ENCODE measurements at places on chromosomes 2 and 18. TPM values are rescaled to one million over a fixed set of nuclear protein-coding genes. Genes with fewer than 3 reads are reported as not detected.

Gene LYG1
- not detected for total RNA-seq

Gene FER1L5
- total RNA-seq: 0.69 TPM

Gene OSBPL6
- total RNA-seq: 7.2 TPM

Gene ALPG
- 0.56 TPM for total RNA-seq

Gene HOXD12
- not detected for total RNA-seq

Gene SMYD5
- total RNA-seq: 61.5 TPM

Gene UGT1A7
- not detected for total RNA-seq

Gene ASB18
- not detected for total RNA-seq

Gene ICOS
- not detected for total RNA-seq

- DNase-seq: no peak
These were observed 50.4 kb downstream of the ZC3H8 start for GRCh38 chr2:112204411-112204810.

DNA sequence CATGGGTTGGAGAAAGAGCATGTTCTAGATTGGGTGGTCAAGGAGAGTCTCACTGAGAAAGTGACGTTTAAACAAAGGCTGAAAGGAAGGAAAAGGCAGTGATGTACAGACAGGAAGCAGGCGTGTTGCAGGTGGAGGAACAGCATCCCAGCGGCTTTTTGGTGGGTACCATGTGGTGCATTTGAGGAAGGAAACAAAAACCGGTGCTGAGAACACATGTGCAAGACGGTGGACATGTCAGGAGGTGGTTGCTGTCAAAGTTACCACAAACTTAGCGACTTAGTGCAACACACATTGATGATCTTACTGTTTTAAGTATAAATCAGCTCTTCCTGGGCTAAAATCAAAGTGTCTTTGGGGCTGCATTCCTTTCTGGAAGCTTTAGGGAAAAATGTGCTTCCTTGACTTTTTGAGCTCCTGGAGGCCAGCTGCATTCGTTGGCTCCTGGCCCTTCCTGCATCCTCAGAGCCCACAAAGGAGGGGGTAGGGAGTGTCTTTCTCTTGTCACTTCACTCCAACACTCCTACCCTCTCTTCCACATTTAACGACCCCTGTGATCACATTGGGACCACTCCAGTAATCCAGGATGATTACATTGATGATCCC lies 380.6 kb downstream of the FBXO15 start:
- no peak for DNase-seq

GRCh38 chr2:1648241-1649102 lies 95.8 kb downstream of the PXDN start:
- no peak for DNase-seq

DNA sequence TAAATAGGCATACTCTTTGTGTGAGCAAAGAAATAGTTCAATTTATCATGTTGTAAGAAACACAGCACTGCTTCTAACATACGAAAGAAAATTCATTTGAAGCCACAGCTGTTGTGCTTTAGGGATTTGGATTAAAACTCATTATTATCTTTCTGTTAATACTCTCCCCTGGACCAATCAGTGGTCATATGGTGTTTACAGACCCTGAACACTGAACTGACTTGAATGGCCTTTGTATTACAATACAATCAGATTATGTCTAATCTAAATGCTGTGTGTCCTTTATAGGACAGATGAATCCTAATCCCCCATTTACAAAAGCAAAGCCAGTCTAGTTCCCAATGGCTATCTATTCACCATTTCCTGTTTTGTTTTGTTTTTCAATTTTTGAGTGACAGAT lies 36.5 kb downstream of the ZNF385B start:
- DNase-seq: no peak

DNA sequence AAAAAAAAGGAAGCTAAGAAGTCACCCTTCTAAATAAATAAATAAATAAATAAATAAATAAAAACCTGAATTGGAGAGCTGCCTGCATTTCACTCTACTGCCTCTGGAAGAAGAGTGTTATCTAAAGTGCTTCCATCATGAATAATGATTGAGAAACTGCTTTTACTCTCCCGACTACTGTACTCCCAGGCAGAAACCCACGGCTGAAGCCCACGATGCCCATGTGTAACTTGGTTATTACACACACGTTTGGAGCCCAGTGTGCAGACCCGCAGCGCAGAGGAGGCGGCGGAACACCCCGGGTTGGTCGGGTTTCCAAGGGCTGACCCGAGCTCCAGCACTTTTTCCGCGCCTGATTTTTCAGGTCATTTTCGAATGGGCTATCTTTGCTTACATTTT lies 697 bp upstream of the SPATS2L start:
- DNase-seq: peak; percentile 62

DNA sequence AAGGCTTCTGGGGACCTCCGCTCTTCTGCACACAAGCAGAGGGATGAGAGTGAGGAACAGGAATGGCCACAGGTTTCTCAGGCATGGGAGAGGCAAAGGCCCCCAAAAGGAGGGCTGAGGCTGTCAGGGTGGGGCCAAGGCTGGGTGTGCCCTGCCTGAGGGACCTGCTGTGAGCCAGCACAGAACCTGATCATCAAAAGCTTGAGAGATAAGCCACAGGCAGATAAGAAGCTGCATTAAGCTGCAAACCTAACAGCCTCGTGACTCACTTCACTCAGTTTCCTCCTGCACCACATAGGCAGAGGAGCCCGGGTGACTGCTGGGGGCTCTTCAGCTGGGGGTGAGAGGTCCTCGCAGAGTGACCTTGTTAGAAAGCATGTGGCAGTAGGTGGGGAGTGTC lies 64.5 kb upstream of the LAPTM4A start:
- DNase-seq: no peak

GRCh38 chr2:25089605-25090315 lies 47.9 kb downstream of the EFR3B start:
- no peak for DNase-seq

DNA sequence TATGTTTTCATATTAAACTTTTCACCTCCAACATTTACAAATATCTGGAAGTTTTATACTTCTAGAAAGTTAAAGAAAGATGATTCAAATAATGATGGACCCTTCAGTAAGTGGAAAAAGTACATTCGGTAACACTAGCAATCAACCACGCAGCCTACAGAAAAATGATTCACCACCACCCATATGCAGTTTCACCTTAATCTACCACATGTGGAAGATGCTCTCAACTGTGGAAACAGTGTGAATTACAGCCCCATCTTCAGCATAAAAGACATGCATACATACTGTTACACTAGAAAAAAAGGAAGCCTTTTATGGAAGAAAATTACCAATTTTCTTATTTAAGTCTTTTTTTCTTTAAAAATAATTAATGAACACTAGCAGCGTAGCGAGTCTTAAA lies 1.1 kb downstream of the SLC38A11 start:
- no peak for DNase-seq

- DNase-seq: no peak
These were observed 27.6 kb downstream of the C2orf76 start for GRCh38 chr2:119338826-119339561.

DNA sequence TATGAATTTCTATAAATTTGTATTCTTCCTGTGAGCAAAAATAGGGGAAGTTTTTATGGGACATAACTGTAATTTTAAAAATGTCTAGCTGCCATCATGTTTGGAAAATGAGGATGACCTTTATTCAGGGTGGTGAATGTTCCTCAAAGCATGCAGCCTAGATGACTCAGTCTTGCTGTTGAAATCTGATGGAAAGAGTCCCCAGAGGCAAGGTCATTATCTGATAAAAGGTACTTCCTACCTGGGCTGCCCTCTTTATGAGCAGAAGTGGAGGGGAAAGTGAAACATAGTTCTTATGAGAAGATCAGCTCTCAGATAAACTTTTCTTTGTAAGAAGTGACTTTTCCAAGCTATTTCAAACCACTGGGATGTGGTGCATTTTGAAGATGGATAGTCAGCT lies 1144.7 kb upstream of the PIK3C3 start:
- DNase-seq: no peak

GRCh38 chr2:201118961-201119854 lies 3.2 kb downstream of the CFLAR start:
- no peak for DNase-seq

- no peak for DNase-seq
These were observed 31.3 kb downstream of the PTPRM start for GRCh38 chr18:7598167-7599047.

DNA sequence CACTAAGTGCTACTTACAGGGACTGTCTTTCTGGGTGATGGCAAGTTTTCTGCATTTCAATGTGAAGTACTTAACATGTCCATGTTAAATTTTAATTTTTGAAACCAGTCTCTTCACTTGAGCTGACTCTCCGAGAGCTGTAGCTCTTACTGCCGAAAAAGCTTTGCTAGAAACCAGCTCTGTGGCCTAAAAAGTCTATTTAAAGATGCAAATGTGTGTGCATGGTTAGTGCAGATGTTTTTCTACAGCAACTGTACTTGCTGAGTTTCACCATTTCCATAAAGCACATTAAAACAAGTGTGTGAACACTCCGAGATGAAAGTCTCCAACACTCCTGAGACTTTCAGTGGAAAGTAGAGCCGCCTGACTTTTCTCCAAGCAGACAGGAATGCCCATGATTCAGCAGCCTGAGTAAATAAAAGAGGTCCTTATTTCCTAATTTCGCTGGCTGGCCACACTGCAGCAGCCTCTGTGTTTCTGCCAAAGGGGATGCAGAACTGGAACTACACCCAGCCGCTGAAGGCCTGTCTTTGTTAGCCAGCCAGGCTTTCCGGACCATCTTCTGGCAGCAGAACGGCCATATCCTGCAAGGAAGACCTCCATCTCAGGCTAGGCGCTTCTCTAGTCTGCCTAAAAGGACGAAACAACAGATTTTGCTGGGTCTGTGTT lies 121.2 kb downstream of the ZNF521 start:
- DNase-seq: no peak

DNA sequence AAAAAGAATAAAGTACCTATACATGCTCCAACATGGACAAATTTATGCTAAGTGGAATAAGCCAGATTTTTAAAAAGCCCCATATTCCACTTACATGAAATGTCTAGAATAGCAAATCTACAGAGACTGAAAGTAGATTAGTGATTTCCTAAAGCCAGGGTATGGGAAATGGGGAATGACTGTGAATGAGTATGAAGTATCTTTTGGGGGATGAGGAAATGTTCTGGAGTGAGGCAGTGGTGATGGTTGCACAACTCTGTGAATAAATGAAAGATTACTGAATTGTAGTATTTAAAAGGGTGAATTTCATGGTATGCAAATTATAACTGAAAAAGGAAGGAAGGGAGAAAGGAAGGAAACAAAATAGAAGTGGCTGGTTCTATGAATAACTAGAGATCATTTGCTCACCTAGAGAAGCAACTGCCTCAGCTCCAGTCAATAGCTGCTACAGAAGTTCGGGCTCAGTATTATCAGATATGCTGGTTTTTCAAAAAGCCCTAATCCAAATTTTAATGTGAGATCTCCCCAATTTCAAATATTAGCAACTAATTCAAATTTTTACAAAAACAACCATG lies 39.3 kb downstream of the MAP3K2 start:
- DNase-seq: no peak

- no peak for DNase-seq
These were observed 4.8 kb downstream of the SATB2 start for GRCh38 chr2:199452991-199453379.

DNA sequence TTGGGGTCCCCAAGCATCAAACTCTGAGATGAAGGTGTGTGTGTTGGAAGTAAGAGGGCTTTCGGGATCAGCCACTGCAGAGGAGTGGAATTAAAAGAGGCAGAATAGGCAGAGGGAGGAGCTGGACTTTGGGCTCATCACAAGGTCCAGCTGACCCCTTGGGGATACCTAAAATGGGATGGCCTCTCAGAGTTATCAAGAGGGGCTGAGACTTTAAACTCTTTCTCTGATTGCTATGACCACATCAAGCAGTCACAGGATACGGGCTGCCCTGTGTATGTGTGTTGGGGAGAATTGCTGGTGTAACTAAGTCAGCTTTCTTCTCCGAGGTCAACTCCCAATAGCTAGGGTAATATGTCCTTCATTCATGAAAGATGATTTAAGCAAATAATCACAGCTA lies 127.7 kb upstream of the SLC14A2 start:
- DNase-seq: no peak

- no peak for DNase-seq
These were observed 11.1 kb downstream of the STAMBP start for GRCh38 chr2:73839653-73840411.

DNA sequence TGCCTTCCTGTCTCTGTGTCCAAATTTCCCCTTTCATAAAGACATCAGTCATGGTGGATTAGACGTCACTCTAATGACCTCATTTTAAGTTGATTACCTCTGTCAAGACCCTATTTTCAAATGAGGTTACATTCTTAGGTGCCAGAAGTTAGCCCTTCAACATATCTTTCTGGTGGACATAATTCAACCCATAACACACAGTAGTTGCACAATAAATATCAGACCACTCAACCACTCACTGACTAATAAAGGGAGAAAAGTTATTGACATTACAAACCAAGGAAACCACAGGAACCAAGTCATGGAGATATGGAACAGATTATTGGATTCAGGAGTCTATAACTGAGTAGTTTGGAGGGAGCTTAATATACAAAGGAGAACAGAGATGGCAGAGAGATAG lies 377.4 kb upstream of the ACVR2A start:
- DNase-seq: no peak

- no peak for DNase-seq
These were observed 166.5 kb downstream of the SEPTIN10 start for GRCh38 chr2:109447251-109447661.

DNA sequence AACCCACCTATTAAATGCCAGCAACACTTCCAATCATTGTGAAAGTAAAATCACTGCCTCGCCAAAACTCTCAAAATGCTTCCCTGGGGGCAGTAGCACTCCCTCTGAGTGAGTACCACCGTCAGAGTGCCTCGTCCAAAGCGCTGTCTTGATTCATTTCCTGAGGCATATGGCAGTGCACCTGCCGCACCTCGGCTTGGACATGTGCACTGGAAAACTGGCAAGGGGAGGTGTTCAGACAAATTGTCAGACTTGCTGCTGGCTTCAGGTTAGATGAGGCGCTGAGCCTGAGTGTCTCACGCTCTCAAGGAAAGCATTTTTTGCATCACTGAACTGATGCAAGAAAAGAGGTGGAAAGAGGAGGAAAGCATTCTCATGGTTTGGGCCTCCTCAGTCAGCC lies 132.8 kb downstream of the ATL2 start:
- no peak for DNase-seq

GRCh38 chr18:69022426-69022825 lies 224.5 kb downstream of the CCDC102B start:
- no peak for DNase-seq

DNA sequence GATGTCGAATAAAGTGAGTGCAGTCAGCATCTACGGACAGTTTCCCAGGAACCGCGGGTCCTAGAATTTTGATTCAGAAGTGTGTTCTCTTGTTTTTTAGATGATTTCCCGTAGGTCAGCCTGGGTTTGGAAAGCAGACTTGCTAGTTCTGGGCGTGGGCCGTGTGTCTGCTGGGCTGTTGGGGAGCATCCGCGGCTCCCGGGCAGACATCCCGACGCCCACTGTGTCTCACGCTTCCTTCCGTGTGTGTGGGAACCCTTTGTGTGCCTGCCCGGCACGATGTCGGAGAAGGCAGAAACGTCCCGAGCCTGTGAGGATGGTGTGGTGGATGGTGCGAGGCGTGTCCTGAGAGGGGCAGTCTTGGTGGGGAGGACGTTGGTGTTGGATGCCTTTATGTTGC lies 18.4 kb downstream of the CTDP1 start:
- no peak for DNase-seq

GRCh38 chr2:63569740-63570139 lies 18.5 kb downstream of the WDPCP start:
- DNase-seq: no peak

Measured in H1 (cell line).